Fibroblast of upper back skin (primary cell): ENCODE measurements at places on chromosomes 13 and 19.

DNA sequence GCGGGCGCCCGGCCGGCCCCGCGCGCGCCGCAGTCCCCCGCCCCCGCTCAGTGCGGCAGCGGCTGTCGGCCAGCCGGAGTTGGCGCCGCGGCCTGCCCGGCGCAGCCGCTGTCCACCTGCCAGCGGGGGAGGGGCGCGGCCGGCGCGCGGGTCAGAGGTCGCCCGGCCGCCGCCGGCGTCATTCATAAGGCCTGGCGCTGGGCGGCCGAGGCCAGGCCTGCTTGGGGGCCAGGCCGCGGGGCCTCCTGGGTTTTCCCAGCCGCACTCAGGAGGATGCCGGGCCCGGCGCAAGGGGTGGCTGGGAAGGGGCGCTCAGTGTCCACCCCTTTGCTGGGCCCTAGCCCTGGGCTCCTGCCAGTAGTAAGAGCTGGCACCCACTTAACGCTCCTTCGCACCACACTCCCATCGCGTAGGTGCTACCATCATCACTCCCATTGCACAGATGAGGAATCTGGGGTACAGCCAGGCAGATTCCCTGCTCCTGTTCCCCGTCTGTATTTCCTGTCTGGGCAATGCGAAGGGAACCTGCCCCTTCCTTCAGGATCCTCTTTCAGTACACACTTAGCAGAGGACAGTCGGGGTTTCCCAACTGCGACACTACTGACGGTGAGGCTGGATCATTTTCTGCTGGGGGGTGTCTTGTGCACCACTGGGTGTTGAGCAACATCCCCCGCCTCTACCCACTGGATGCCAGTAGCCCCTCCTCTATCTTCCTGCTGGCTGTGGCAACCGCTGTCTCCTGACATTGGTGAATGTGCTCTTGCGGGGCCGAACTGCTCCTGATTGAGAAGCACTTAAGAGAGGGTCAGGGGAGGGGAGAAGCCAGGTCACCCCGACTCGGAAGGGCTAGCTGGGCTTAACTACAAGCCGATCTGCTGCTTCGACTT is 846 bp upstream of the PRKACA start:
- peak; percentile 35 for DNase-seq

GRCh38 chr13:102800145-102801041 is 1.5 kb downstream of the BIVM start:
- peak; percentile 78 for DNase-seq

GRCh38 chr19:56856822-56857221 is 16.3 kb upstream of the PEG3 start:
- DNase-seq, result no peak

DNA sequence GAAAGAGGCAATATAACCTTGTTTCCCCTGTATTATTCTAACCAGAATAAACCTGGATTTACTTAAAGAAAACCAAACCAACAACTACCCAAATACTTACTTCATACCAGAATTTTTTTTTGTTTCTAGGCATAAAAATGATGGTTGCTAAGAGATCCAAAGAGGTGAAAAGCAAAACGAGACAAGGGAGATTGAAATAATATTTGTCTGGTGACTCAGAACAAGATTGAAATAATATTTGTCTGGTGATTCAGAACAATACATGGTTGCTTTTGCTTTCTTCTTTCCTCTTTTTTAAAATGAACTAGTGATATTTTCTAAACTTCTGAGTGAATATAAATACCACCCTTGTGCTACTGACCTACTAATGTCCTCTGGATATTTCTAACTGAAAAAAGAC is 592.9 kb downstream of the KCTD12 start:
- DNase-seq, result peak; percentile 77

GRCh38 chr19:52946322-52947310 is 16.1 kb downstream of the ZNF816 start:
- DNase-seq, result no peak
